ENCODE measurements at places on chromosomes 1 and 21.

DNA sequence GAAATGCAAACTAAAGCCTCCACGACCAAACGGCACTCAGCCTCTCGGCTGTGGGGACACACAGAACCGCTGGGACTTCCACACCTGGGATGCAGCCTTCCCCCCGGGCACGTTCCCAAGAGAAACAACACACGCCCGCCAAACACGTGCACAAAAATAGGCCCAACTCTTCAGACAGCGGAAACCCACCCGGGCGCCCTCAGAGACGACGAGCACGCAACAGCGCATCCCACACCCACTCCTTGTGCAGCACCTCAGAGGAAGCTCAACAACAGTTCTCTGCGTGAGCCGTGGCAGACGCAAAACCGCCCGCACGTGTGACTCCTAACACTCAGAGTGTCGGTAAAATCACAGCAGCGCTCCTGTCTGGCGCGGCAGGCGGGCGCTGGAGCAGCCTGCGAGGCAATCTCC, 5.3 kb downstream of the C1orf159 start:
- DNase-seq, result no peak

DNA sequence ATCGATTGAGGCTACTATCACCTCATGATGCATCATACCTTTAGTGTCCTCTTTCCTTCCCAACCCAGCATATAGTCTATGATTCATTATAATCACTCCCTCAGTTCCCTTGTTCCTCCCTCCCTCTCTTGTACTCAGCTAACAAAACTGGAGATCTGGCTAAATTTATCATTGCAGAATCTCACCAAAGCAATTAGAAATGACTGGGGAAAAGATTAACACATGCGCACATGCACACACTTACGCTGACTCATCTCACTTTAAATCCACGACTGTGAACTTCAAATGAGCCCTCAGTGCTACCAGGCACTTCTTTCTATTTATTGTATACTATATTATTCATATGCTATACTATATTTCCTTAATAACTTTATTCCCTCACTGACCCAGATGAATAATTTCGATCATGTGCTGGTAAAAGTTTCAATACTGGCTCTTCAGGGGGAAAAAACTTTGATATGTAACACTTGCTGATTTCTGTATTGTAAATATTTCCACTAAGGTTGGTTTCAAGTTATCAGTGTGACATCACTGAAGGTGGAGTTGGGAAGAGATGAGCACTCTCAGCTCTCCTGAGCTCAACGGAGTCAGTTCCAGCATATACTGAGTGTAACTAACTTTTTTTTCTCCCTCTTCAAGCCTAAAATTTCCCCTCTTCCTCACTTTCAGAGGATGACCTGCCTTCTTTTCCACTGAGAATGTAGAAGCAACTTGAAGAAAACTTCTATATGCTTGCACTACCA, 613.7 kb upstream of the B3GALT2 start:
- DNase-seq, result no peak

DNA sequence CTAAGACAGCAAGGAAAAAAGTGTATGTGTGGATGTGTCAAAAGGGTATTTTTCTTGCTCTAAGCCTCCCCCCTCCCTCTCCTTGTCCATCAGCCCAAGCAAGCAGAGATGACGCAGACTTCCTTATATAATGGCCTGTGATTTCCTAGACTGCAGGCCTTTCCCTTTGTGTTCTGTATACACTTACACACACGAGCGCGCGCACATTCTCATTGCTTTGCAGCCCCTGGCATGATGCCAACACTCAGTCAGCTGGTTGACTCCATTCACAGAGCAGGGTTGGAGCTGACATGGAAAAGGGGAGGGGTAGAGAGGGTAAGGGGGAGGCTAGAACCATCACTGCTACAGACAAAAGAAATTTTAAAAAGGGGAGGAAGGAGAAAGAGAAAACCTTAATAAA, 41.8 kb downstream of the GATAD2B start:
- DNase-seq, result peak; percentile 39

DNA sequence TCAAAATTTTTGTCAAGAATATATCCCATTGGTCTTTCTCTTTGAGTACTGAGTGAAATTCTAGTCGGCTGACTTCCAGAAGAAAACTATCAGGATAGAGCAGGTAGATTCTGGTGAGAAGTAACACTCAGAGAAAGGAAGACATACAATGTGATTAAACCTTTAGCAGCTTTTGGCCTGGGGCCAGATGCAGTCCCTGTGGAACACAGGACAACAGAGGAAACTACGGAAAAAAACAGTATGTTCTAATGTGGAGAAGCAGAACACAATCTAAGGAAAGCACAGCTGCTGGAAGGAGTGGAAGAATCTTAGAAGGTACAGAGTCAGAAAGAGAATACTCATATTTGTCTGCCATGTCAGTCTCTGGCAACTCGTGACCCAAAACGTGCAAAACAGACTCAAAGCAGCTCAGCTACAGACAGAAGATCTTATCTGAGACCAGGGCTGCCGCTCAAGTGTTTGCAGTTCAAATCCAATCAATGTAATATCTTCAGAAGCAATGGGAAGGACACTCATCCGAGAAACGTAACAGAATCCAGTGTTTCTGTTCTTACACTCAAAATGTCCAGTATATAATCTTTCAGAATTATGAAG, 283.8 kb downstream of the MRPL39 start:
- DNase-seq, result no peak

DNA sequence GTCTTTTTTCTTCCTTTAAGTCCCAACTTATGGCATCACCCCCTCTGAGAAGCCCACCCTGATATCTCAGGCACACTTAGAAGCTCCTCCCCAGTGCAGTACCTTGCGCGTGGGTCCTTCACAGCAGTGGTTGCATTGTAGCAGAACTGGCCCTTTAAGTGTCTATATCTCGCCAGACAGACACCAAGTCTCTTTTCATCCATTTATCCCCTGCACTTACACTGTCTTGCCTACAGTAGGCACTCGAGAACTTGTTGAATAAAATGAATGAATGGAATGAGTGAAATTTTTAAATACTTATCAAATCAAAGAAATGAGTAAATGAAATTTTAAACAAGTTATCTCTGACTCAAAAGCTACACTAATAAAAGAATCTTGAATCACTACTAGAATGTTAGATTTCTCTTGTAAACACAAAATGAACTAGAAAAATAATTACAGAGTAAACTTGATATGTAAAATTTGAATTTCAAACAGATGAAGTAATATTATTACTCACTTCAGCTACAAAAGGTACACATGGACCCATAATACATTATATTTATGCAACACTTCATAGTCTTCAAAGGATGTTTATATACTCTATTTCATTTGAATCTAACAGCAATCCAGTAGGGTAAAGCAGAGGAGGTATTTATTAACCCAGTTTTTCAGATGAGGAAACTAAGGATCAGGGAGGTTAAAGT, 54.7 kb upstream of the MAN1A2 start:
- no peak for DNase-seq

GRCh38 chr21:25757531-25757930, 22.8 kb downstream of the GABPA start:
- no peak for DNase-seq

GRCh38 chr1:193190096-193190744, 3.8 kb upstream of the B3GALT2 start:
- DNase-seq, result no peak

DNA sequence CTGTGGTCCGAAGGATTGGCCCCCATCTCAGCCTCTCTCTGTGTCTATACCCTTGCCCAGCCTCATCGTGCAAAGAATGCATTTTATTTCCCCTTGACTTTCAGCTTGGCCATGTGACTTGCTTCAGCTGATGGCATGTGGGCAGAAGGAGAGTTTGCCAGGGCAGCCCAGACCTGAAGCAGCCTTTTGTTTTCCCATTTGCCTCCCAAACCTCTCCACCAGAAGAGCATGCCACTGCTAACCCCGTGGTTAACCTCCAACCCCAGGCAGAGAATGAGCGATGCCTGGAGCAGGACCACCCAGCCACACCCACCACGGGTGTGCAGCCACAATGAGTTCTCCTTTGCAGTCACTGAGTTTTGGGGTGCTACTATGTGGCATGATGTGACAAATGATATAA, 136.4 kb downstream of the SETD4 start:
- no peak for DNase-seq

- DNase-seq, result no peak
These were observed 42.1 kb upstream of the SARS1 start for GRCh38 chr1:109171646-109172045.
